ENCODE measurements at places on chromosomes 6 and 20. TPM values are rescaled to one million over a fixed set of nuclear protein-coding genes. Genes with fewer than 3 reads are reported as not detected.

The MMP24 gene
- total RNA-seq, result 6.4 TPM

The LGSN gene
- total RNA-seq, result not detected

The GPR63 gene
- total RNA-seq, result 0.50 TPM

The PCK1 gene
- 231 TPM for total RNA-seq

The EYA4 gene
- total RNA-seq, result 4.2 TPM

The BPIFA3 gene
- not detected for total RNA-seq

The OTOR gene
- not detected for total RNA-seq

The MRPS26 gene
- total RNA-seq, result 35.5 TPM

The DCDC2 gene
- total RNA-seq, result not detected

- DNase-seq, result peak; percentile 54
Measured at GRCh38 chr20:33299111-33299603, 16.1 kb downstream of the BPIFB1 start.

GRCh38 chr6:23704479-23705052 lies 421.4 kb upstream of the NRSN1 start:
- no peak for DNase-seq

GRCh38 chr6:128855581-128856085 lies 27.3 kb upstream of the LAMA2 start:
- no peak for DNase-seq

GRCh38 chr20:6714279-6714711 lies 53.2 kb upstream of the BMP2 start:
- no peak for DNase-seq

DNA sequence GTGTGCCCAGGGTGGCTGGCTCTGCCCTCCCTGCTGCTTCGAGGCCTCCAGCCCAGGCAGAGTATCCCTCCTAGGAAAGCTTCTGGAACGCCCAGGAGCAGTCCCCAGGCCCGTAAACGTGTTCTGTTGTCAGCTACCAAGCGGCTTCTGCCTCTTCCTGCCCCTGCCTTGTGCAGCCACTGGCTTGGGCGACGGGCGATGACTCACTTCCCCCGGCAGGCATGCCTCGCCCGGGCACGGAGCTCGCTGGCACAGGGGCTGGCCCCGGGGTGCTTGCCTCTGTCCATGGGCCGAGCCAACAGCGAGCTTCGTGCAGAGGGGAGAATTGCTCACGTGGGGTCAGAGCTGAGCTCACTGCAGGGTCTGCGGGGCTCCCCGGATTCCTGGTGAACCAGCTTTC lies 86.7 kb upstream of the THBS2 start:
- no peak for DNase-seq

GRCh38 chr20:1711826-1712601 lies 54.4 kb upstream of the SIRPG start:
- no peak for DNase-seq

GRCh38 chr20:6623989-6624388 lies 143.5 kb upstream of the BMP2 start:
- DNase-seq, result no peak

DNA sequence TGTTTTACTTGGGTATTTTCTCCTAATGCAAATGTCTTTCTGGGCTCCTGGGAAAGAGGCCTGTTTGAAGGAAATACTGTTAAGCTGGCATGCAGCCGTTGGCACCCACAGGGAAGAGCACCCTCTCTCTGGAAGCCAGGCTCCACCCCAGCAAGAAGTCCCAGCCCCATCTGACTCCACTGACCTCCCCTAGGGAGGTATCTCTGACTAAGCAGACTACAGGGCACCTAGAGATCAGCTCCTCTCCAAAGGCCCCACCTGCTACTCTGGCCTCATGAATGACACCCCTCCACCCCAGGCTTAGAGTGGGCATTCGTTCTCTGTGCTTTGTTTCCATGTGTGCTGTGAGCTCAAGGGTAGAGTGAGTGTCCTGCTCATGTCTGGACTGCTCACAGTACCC lies 6.4 kb upstream of the MDGA1 start:
- no peak for DNase-seq

- no peak for DNase-seq
Measured at GRCh38 chr6:139730340-139730974, 356.0 kb upstream of the CITED2 start.

- no peak for DNase-seq
Measured at GRCh38 chr6:125722886-125723285, 26.5 kb upstream of the HEY2 start.

DNA sequence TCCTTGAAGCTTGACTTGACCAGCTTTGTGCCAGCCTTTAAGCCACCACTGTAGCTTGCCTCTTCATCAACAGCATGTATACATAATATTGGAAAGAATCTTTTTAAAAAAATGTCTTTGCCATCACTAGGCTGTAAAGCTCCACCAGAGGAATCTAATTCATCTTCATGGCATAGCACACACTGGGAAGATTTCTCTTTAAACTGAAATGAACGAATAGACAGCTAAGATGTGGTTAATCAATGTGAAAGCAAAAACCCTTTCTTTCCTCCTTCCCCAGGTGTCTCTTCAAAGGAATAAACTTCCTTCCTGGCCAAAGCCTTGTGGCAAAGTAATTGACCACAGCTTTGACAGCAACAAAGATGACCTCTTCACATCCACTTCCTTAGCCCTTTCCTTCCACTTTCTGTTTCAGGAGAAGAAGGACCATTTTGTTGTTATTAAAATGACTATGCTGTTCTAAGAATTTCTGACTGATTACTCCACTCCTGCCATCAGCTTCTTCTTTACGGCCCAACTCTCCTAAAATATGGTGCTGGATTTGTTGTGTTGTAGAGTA lies 428.7 kb upstream of the SOX4 start:
- no peak for DNase-seq

- no peak for DNase-seq
Measured at GRCh38 chr6:159876242-159876641, 14.5 kb upstream of the MAS1 start.

DNA sequence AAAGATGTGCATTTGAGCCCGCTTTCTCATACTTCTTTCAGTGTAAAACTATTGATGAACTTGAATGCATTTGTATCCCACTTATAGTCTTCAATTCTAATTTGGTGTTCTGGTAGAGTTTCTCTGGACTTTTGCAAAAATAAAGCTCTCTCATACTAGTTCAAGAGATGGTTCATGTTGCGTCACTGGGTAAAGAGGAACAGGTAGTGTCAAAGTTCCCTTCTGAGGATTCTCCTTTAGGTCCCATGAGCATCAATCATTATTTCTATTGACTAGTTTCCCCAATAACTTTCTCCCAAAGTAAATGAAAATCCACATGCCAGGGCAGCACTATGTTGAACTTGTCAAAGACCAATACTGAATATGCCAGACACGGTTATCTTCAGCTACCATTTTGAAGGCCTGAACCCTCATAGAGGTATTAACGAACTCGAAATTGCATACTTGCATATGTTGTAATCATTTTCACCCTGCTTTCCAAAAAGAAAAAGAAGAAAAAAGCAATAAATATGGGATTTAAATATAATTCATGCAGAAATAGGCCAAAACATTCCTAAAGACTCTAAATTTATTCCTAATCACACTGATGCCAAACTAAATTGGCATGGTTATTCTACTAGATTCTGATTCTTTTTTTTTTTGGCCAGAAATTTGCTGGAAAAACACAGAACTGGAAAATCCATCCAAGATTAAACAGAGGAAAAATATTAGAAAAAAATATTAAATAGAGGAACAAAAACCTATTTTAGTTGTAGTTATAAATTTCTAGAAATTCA lies 84.5 kb downstream of the SGK1 start:
- no peak for DNase-seq

DNA sequence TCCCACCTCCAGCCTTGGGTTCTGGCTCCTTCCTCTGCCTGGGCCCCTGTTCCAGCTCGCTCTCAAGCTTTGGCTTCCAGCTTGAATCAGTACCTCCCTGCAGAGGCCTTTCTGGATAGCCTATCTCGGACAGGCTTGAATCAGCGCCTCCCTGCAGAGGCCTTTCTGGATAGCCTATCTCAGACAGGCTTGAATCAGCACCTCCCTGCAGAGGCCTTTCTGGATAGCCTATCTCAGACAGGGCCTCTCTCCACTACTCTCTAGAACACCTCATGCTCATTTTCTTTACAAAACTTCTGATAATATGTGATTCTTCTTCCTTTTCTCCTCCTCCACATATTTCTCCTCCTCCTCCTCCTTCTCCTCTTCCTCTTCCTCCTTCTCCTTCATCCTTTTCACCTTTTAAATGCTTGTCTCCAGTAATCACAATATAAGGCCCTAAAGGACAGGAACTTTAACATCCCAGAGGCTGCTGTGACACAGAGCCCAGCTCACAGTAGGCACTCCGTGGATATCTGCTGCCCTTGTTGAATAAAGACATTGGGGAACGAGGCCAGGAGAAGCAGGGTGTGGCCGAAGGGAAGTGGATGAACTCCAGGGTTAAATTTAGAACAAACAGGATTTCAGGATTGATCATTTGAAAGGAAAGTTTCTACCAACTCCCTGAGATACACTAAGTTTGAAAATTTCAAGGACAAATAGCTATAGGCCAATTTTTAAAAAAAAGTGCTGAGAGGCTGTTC lies 9.3 kb upstream of the RPS6KA2 start:
- no peak for DNase-seq

DNA sequence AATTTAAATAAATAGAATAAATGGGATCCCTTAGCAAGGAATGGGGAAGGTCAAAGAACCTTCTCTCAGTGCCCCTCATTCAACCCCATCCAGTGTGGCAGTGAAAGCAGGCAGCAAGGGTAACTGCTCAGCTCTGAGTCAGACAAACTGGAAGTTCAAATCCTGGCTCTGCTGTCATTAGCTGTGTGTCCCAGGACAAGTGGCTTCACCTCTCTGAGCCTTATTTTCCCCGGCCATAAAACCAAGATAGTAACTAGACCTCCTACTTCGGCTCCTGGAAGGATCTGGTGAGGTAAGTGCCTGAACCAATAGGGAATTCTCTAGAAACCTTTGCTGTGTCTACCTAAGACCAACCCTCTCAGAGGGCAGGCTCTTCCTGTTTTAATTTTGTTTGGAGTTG lies 4.1 kb downstream of the GHRH start:
- no peak for DNase-seq

- DNase-seq, result no peak
Measured at GRCh38 chr6:25834950-25835349, 3.1 kb upstream of the SLC17A1 start.
